ENCODE measurements at places on chromosomes 7 and 10.

DNA sequence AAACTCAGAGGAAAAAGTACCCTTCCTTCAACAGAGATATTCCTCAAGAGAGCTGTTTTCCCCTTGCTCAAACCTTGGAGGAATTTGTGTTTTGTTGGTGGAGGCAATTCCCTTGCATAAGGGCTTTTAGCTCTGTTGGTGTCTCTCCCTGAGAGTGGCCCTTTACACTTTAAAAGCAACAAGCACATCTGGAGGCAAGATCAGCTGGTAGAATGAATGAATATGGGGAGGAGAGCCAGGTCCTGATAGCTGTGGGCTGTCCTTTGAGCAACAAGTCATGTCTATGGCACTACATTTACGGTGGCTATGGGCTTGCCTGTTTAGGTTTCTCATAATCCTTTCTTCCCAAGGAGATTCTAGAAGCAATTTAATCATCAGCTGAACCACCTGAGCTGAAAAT lies 384.0 kb downstream of the SORCS3 start:
- no peak for DNase-seq

DNA sequence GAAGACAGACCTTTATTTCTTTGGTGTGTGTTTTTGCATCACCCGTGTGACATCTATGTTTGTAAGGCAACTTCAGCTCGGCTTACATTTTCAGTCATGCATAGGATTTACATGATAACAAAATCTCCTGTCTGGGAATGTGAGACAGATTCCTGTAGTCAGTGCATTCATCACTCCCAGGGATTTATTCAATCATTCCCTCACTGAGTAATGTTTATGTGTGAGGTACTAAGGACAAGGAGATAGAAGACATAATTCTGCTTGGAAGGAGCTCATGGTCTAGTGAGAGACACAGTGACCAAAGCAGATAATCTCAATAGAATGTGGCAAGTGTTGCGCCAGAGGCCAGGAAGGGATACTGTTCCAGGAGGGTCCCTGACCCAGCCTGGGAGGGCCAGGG lies 35.2 kb upstream of the BMPER start:
- no peak for DNase-seq

DNA sequence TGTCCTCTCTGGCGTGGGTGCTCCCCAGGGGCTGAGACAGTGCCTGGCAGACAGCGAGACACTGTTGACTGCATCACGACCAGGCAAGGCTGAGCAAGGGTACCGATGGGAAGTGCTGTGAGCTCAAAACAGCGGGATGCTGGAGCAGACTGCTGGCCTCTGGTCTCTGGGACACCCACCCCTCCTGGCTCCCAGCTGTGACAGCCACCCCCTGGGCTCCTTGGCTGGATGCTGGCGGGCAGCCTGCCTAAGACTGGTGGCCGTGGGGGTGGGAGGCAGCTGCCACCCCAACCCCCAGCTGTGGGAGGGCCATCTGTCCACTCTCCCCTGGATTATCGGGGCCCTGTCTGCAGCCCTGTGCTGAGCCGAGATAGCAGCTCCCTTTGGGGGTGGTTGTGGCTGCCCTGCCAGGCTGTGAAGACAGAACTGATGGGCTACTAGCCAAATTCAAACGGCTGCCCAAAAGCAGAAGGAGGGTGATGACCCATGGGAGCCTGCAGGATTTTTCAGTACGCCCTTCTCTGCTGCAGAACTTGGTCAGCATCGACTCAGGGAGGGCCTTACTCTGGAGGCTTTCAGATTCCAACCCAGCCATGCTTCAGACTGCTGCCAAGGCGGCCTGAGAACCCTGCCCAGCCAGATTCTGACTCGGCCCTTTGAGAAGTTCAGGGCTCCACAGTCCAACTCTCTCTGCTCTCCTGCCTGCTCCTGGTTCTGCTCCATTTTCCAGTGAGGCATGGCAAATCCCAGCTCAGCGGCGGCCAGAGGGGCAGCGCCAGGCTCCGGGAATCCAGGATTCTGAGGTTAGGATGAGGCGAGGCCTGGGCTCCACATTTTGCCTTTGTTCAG lies 125.3 kb downstream of the NEURL1 start:
- no peak for DNase-seq

DNA sequence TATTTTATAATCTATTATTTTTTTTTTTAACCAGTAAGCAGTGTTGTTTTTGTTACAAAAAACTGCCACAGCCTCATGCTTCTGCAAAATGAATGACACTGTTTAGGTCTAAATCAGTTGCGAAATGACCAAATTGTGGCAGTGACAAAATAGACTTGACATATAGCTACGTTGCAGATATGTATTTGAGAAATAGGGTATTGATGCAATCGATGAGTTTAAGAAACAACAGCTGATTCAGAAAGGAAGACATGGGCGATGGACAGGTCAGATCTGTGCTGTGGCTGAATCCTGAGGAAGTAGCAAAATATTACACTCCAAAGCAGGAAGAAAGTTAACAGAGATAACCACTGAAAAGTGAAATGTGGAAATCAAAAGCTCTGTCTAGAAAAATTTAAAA lies 89.0 kb upstream of the STEAP4 start:
- DNase-seq, result peak; percentile 2

DNA sequence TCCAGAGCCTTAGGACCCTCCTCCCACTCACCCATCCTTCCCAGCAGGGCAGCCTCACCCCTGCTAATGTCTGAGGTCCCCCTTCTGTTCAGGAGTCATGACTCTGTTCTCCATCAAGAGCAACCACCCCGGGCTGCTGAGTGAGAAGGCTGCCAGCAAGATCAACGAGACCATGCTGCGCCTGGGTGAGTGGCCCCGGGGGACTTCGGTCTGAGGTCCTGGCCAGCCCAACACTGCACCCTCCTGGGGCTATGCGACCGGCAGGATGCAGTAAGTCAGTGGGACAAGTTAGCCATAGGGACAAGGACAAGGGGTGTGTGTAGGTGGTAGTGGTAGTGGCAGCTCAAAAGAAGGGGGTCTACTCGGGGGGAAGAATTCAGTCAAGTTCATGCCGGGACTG lies 16.2 kb upstream of the AHCYL2 start:
- no peak for DNase-seq

GRCh38 chr10:359093-359492 lies 223.8 kb downstream of the ZMYND11 start:
- no peak for DNase-seq

- DNase-seq, result peak; percentile 81
Observed at GRCh38 chr7:20217193-20217948, at the start of gene MACC1. TSS of gene MACC1 (minus strand) at chr7:20217384. CDS start at chr7:20161862, 55,522 bp downstream.

GRCh38 chr7:43954524-43955228 lies 28.4 kb downstream of the UBE2D4 start:
- DNase-seq, result no peak

- no peak for DNase-seq
Observed at GRCh38 chr7:138750901-138751464, 46.8 kb upstream of the TMEM213 start.

DNA sequence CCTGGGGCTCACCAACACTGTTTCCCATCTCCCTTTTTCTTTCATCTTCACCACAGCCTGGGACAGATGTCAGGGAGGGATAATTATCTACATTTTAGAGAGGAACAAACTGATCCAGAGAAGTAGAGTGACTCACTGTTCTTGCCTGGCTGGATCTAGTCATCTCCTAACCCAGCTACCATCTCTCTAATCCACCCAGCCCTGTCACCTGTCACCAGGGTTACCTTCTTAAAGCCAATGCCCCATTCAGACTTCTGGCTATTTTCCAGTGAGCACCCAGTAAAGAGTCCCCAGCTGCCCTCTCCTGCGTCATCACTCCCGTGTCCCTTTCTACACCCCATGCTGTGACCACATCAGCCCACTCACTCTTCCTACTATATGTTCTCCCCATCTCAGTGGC lies 68.4 kb upstream of the DUSP5 start:
- no peak for DNase-seq

GRCh38 chr7:1150400-1151002 lies 9.5 kb downstream of the ZFAND2A start:
- DNase-seq, result no peak

DNA sequence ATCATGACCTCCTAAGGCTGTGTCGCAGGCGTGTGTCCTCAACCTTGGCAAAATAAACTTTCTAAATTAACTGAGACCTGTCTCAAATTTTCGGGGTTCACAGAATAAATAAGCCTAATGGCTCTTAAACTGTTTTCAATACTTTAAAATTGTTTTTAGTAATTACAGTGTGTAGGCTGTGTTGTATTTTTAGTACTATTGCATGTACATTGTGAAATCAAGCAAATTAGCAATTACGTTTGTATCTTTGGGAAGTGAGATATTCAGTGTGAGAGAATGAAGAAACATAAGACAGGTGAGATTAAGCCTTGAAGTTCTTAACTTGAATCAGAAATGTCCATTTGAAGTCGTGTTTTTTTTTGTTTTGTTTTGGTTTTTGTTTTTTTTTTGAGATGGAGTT lies 4.8 kb upstream of the AKR1B10 start:
- DNase-seq, result no peak

DNA sequence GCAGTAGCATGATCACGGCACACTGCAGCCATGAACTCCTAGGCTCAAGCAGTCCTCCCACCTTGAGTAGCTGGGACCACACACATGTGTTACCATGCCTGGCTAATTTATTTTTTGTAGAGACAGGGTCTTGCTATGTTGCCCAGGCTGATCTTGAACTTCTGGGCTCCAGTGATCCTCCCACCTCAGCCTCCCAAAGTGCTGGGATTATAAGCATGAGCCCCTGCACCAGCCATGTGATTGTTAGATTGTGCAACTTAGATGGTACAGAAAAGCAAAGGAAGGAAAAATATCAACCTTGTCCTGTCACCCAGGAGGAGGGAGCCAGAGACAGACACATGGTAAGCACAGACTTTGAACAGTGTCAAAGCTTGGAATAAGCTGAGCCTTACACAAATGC lies 73.5 kb downstream of the CCNY start:
- no peak for DNase-seq

DNA sequence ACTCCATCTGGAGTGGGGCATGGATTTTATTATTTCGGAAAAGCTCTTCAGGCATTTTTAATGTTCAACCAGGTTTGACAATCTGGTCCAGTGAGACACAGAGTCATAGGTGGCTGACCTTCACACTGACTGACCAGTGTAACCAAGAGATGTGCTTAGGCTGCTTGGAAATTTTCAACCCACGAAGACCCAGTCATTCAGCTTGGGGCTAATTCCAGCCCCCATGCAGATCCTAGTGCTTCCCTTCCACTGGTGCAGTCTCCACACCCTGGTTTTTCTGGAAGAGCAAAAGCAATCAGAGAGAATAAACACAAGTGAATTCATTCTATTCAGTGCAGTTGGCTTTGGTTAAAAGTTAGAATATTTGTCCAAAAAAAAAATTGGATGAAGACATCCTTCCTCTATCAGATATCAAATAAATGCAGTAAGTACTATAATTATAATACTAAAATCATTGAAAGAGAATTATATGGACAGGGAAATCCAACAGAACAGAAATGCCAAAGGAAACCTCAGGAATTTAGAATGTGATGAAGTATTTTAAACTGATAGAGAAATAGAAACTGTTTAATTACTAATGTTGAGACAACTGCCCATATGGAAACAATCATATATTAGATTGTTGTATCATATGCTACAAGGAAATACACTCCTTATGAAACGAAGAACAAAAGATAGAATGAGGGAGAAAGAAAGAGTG lies 178.0 kb downstream of the NPSR1 start:
- no peak for DNase-seq

DNA sequence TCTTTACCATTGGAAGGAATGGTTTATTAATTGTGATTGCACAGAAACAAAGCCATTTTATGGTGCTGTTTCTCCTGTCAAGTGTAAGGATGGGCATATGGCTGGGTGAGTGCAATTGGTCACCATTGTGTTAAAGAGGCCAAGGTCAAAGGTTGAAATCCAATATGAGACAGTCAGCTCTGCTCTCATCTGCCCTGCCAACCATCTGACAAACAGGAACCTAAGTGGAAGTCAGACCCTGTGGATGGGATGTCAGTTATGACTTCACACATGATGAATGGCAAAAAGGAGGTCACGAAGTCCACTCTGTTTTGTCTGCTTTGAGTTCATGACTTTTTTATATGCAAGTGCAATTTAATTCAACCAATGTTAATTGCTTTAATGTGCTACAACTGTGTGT lies 172.7 kb upstream of the TMEM229A start:
- DNase-seq, result no peak

DNA sequence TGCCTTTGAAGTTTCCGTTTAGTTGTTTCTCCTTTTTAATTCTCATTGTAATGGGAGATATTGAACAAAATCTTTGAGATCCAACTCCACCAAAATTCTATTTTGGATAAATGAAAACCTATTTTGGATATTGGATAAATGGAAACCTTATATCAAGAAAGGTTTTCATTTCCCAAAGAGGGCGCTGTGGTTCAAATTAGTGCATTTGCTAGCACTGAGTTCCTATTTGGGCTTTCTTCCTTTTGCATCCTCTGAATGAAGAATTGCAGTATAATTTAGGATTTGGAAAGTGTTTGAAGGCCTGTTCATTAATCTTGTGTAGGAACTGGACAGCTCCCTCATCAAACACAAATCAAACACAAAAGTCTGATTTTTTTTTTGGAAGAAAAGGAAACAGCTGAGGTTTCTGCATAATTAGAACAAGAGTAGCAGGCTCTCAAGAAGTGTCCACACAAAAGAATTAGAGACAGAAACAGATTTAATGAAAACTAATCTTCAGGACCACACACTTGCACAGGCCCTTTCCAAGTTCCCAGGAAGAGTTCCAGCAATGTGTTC lies 80.8 kb upstream of the KLF14 start:
- no peak for DNase-seq

DNA sequence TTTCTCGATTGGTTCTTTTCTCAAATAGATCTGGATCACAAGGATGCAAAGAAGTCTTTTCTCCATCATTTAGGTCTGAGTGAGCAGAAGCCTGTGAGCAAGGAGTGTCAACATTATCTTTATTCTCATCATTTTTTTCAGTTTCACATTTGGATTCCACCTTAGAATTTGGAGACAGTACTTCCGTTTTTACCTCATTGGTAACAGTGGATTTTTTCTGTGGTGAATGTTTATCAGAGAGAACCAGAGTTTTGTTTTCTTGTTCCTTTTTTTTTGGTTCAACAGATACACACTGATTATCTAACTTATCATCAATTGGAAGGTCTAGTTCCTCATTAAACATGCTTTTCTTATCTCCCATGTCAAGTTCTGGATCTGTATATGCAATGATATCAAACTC lies 151.3 kb downstream of the GALNT11 start:
- DNase-seq, result no peak

- no peak for DNase-seq
Observed at GRCh38 chr10:5590816-5591215, 66.1 kb downstream of the CALML3 start.

DNA sequence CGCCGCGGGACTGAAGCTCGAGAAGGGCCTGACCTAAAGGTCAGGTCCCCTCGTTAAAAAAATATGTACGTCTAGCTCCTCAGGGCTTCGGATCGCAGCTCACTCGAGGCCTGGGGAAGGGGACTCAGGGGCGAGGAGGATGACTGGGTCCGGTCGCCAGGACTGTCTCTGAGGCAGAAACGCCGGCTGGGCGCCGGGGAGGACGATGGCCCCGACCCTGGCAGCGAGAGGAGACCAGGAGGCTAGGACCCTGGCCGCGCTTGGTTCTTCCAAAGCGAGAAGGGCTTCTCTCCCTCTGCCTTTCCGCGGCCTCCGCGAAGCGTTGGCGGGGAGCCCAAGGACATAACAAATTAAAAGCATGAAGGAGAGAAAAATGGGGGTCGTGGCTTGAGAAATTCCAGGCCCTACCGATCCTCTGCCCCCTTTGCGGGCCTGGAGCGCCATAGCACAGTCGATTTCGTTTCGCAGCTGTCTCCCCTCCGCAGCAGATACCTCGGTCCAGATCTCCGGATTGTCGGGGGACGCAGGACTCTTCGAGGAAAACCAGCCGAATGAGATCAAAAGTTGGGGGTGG lies 3.1 kb downstream of the NKX2-3 start:
- no peak for DNase-seq

GRCh38 chr10:14838582-14839304 lies 637 bp downstream of the HSPA14 start:
- peak; percentile 6 for DNase-seq

- DNase-seq, result no peak
Observed at GRCh38 chr7:156000601-156001396, 188.5 kb upstream of the SHH start.
